Heart left ventricle (tissue), 16 donors: ENCODE measurements at places on chromosomes 5 and 9. TPM values are rescaled to one million over a fixed set of nuclear protein-coding genes. Genes with fewer than 3 reads are reported as not detected.

WHRN gene
- 0.21 TPM for total RNA-seq

DNA sequence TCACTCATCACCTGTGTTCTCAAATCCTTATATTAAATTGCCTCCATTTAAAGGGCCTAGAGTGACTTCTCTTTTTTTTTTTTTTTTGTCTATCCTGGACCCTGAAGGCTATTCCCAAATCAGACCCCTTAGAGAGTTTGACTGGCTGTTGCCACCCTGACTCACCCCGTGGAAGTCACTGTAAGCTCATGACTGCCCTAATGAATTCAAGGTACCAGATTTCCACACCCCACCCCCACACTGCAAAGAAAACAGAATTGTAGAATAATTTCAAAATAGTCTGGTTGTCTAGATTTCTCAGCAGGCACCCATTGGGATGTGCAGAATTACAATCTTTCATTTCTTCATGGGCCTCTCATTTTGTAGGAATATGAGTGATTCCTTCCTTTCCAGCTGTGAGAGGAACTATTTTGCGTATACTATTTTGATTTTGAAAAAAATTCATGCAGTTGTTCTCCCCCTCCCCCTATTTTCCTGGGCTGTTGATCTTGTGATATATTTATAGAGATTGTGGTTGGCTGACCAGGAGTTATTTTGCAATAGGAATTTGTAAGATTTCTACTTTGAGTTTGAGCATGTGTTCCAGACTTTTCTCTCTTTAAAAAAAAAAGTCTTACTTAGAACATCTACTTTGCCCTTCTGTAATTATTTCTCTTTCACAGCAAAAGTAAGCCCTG lies 79.1 kb downstream of the ZNF618 start:
- no peaks in the 10 kb centered on the region for H3K27me3 ChIP-seq
- no peak overlapping the region for H3K4me3 ChIP-seq
- H3K36me3 ChIP-seq, result no peaks in the 10 kb centered on the region
- peaks cover 4% of the 10 kb centered on the region for H3K4me1 ChIP-seq
- DNase-seq, result no peak

DNA sequence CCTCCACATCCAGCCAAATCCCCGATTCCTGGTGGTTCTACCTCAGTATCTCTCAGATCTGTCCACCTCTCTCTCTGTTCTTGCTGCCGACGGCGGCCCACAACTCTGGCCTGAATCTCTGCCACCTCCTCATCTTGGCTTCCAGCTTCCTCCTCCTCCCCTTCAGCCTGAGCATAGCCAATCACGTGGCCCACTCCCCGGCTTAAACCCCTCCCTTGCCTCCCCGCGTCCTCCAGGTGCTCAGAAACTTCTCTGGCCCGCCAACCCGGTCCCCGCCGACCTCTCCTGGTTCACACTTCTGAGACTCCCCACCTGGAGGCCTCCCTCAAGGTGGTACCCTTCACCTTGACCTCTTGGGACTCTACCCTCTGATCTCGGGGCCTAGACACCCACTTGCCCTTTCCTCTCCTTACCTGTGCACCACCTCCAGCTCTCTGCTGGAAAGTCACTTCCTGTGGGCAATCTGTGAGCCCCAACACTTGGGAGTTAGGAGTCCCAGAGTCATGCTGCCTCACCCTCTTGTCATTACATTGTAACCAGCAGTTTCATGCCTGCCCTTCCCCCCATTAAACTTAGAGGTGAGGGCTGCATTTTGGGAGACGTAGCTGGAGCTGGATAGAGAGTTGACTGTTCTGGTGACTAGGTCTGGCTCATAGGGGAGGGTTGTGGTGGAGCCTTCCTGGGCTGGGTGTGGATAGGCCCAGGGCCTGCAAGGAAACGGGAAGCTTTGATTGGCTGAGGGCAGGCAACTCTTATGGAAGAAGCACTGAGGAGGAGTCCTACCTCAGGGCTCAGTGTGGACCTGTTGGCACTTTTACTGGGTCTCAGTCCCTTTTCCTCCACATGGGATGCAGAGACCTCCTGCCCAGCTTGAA lies 4.5 kb upstream of the SET start:
- H3K36me3 ChIP-seq, result no peaks in the 10 kb centered on the region
- DNase-seq, result peak; percentile 83
- H3K27ac ChIP-seq, result peak overlapping the region; percentile 77
- peak overlapping the region; percentile 40 for H3K4me3 ChIP-seq
- no peaks in the 10 kb centered on the region for H3K27me3 ChIP-seq
- H3K4me1 ChIP-seq, result peaks cover 14% of the 10 kb centered on the region

DNA sequence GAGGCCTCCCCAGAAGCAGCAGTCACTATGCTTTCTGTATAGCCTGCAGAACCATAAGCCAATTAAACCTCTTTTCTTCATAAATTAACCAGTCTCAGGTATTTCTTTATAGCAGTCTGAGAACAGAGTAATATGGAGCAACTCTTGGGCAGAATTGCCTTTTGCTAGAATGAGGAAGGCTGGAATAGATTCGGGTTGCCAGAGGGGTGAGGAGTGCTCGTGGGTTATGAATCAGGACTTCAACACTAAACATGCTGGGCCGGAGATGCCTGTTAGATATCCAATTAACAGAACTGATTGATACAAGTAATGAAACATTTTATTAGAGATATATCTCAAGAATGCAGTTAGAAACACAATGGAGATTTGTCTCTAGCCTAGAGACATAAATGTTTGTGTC lies 140.9 kb upstream of the MAP3K1 start:
- no peak overlapping the region for H3K27ac ChIP-seq
- H3K4me1 ChIP-seq, result no peaks in the 10 kb centered on the region
- no peak overlapping the region for H3K4me3 ChIP-seq
- H3K27me3 ChIP-seq, result no peaks in the 10 kb centered on the region
- DNase-seq, result no peak

DNA sequence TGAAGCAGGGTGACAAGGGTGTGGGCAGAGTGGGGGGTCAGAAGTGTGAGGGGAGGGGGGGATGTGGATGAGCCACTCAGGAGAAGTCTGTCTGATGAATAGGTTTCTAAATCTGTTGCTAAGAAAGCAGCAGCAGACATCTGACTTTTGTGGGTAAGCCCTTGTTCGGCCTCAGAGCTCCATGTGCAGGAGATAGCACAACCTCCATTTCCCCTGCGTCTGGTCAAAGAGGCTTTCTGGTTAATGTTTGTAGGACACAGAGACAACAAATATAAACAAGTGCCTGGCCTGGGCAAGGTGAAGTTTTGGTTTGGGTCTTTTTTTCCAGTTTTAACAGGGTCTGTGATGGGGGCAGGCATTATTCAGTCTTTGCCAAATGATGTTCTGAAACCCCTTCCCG lies 57.0 kb upstream of the GNE start:
- no peak overlapping the region for H3K4me3 ChIP-seq
- no peak for DNase-seq
- H3K4me1 ChIP-seq, result no peaks in the 10 kb centered on the region
- no peak overlapping the region for H3K27ac ChIP-seq
- no peaks in the 10 kb centered on the region for H3K36me3 ChIP-seq

- no peak overlapping the region for H3K27ac ChIP-seq
- no peaks in the 10 kb centered on the region for H3K36me3 ChIP-seq
- peaks cover under 1% of the 10 kb centered on the region for H3K27me3 ChIP-seq
- H3K4me3 ChIP-seq, result no peak overlapping the region
- no peak for DNase-seq
- H3K4me1 ChIP-seq, result no peaks in the 10 kb centered on the region
These were observed 16.4 kb upstream of the LPCAT1 start for GRCh38 chr5:1540166-1540565.

- H3K4me3 ChIP-seq, result no peak overlapping the region
- H3K27me3 ChIP-seq, result no peaks in the 10 kb centered on the region
- H3K4me1 ChIP-seq, result peaks cover 10% of the 10 kb centered on the region
- H3K36me3 ChIP-seq, result no peaks in the 10 kb centered on the region
These were observed 229.5 kb upstream of the NMUR2 start for GRCh38 chr5:152634586-152634985.

BNIP1 gene
- total RNA-seq, result 8.2 TPM

- H3K27ac ChIP-seq, result no peak overlapping the region
- peaks cover 3% of the 10 kb centered on the region for H3K4me1 ChIP-seq
- H3K4me3 ChIP-seq, result no peak overlapping the region
- DNase-seq, result no peak
- H3K36me3 ChIP-seq, result no peaks in the 10 kb centered on the region
These were observed 10.2 kb upstream of the ERGIC1 start for GRCh38 chr5:172823840-172824362.

DNA sequence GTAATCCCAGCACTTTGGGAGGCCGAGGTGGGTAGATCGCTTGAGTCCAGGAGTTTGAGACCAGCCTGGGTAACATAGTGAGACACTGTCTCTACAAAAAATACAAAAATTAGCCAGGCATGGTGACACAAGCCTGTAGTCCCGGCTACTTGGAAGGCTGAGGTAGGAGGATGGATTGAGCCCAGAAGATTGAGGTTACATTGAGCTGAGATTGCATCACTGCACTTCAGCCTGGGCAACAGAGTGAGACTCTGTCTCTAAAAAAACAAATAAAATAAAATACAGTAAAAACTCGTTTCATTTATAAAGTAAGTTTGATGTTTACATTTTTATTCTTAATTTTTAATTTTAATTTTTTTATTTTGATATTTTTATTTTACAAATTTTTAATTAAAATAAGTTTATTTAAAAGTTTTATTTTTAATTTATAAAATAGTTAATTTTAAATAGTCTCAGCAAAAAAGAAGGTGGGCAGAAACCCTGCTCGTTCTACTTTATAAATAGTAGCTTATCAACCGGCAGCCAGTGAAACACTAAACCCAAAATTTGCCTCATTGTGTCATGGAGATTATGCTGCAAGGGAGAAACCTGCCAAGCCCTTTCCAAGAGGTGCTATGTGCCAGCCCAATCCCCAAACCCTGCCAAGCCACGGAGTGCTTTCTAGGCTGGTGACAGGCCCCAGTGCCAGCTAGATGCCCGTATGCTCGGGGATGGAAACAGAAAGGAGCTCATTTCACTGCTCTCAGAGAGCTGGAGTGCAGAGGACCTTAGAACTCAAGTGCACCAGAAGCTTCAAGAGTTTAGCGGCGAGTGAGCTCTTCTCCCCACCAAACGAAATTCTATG lies 38.9 kb downstream of the SERINC5 start:
- peaks cover 73% of the 10 kb centered on the region for H3K4me1 ChIP-seq
- H3K27me3 ChIP-seq, result no peaks in the 10 kb centered on the region
- no peak overlapping the region for H3K4me3 ChIP-seq
- H3K27ac ChIP-seq, result peak overlapping the region; percentile 71
- H3K36me3 ChIP-seq, result no peaks in the 10 kb centered on the region

FGF1 gene
- total RNA-seq, result 70.2 TPM

GRCh38 chr9:132381966-132382541 lies 24.6 kb downstream of the TTF1 start:
- H3K27ac ChIP-seq, result no peak overlapping the region
- no peak for DNase-seq
- H3K27me3 ChIP-seq, result no peaks in the 10 kb centered on the region
- H3K4me1 ChIP-seq, result no peaks in the 10 kb centered on the region

LRRC70 gene
- 0.56 TPM for total RNA-seq

GRCh38 chr9:14131356-14132088 lies 182.4 kb downstream of the NFIB start:
- H3K27ac ChIP-seq, result no peak overlapping the region
- no peaks in the 10 kb centered on the region for H3K36me3 ChIP-seq
- peaks cover 11% of the 10 kb centered on the region for H3K4me1 ChIP-seq
- no peak for DNase-seq

FLT4 gene
- 2.1 TPM for total RNA-seq

BASP1 gene
- 3.1 TPM for total RNA-seq

DNA sequence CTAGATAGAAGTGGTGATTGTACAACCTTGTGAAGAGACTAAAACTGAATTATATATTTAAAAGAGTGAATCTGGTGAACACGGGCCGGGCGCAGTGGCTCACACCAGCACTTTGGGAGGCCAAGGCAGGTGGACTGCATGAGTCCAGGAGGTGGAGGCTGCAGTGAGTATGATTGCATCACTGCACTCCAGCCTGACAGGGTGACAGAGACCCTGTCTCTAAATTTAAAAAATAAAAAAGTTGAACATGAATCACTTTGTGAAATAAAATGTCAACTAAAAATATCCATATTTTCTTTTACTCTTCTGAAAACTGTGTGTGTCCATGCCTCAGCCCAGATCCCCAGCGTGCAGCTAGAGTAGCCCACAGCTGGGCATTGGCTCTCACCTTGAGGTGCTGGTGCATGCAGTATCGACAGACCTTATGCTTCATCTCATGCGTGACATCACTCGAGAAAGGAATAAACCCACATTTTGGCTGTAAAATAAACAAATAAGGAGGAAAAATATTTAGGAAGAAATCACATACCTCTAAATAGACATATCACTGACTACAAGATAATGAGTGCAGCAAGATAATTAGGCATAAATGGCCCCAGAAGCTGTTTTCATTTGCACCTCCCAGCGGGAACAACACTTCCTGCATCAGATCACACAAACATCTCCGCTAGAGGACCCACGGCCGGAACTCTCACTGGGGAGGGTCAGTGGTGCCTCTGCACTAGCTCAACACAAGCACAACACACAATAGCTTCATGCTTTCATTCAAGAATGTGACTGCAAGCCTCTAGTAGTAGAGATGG lies 22.1 kb downstream of the IPPK start:
- H3K4me3 ChIP-seq, result no peak overlapping the region
- DNase-seq, result no peak
- H3K36me3 ChIP-seq, result peaks cover 86% of the 10 kb centered on the region
- no peaks in the 10 kb centered on the region for H3K27me3 ChIP-seq

GRCh38 chr9:37911271-37911681 lies 7.3 kb upstream of the SLC25A51 start:
- H3K36me3 ChIP-seq, result no peaks in the 10 kb centered on the region
- no peak overlapping the region for H3K4me3 ChIP-seq
- H3K27ac ChIP-seq, result no peak overlapping the region
- no peaks in the 10 kb centered on the region for H3K27me3 ChIP-seq
- peaks cover 7% of the 10 kb centered on the region for H3K4me1 ChIP-seq

- no peaks in the 10 kb centered on the region for H3K36me3 ChIP-seq
- H3K27ac ChIP-seq, result no peak overlapping the region
- DNase-seq, result no peak
- H3K27me3 ChIP-seq, result no peaks in the 10 kb centered on the region
- H3K4me1 ChIP-seq, result no peaks in the 10 kb centered on the region
- no peak overlapping the region for H3K4me3 ChIP-seq
These were observed 276.9 kb downstream of the CDH9 start for GRCh38 chr5:26761446-26761845.

ZNF354C gene
- 3.9 TPM for total RNA-seq
